ENCODE measurements at places on chromosomes 5 and 9.
A peak's percentile ranks its signal among the peaks of the same experiment; 100 is the strongest.

DNA sequence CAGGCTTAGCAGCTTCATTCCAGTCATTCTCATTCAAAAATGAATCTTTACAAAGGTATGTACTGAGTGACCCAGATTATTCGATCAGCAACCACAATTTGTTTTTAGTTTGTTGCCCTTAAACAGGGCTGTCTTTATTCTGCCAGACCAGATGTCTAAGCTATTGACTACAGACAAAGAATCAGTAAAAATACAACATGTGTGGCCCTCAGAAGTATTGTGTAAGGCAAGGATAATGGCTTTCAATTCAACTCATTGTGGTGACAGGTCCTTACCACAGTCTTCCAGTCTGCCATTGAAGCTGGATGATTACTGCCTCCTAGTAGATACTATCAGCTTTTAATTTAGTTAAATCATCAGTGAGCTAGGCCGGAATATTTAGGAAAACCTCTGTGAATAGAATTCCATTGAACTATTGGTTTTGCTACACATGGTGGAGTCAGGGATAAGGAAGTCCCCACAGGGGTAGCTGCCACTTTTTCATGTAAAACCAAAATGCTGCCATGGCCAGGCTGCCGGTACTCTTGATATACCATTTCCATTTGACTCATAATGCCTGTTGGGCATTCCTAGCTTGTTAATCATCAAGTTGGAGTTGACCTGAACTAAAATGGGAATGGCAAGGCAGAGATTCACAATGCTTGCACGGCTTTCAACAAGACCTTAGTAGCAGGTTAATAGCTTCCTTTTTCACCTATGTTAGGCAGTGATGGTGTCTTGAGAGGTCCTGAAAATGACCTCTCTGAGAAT lies 175.6 kb downstream of the MEF2C start:
- DNase-seq: no peak

GRCh38 chr9:81375187-81376100 lies 313.9 kb downstream of the TLE1 start:
- DNase-seq: no peak

DNA sequence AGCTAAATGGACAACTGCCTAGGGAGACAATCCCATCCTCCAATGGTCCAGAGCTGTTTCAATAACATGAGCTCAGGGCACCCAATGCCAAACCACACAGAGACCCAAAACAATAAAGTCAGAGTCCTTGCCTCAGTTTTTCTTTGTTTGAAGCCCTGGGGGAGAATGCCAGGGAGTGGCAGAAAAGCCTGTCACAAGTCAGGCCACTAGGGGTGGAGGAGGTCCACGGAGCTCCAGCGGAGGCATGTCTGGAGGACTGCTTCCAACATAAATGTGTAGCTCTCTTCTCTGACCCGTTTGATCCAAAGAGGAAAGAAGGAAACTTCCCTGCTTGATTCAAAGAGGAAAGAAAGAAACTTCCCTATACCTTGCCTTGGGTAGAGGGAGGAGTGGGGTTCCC lies 175.3 kb downstream of the HSPA4 start:
- DNase-seq: no peak

DNA sequence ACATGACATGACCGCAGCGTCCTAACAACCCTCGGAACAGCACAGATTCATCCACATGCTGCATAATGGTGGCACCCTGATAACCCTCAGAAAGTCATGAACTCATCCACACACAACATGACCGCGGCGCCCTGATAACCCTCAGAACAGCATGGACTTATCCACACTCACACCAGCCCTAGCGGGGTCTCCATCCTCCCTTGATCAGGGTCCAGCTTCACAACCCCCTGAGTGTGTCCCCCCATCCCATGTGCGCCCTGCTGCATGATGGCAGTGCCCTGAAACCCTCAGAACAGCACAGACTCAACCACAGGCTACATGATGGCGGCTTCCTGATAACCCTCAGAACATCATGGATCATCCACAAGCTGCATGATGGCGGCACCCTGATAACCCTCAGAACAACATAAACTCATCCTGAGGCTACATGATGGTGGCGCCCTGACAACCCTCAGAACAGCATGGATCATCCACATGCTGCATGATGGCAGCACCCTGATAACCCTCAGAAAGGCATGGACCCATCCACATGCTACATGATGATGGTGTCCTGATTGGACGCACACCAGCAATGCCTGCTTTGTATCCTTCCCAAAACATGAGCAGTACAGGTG lies 28.3 kb downstream of the SLC6A3 start:
- DNase-seq: no peak

- peak; percentile 26 for DNase-seq
Observed at GRCh38 chr5:176596689-176597416, 13.1 kb downstream of the GPRIN1 start.

- DNase-seq: no peak
Observed at GRCh38 chr5:103793595-103794182, 231.1 kb upstream of the NUDT12 start.

DNA sequence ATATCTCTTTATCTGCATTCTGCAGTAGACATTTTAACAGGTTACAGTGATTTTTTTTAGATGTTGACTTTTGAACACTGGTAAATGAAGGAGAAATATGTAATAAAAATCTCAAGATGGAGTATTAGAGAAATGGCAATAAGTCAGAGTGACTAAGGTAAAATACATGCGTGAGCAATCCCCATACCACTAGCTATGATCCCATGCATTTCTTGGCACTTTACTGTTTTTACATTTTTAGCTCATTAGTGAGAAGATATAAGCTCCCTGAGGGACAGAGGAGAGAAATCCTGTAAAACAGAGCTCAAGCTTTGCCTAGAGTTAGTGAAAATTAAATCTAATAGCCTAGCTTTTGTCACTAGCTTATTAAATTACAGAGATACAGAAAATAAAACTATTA lies 181.9 kb upstream of the TRPM3 start:
- no peak for DNase-seq

- no peak for DNase-seq
Observed at GRCh38 chr5:159440968-159441367, 110.7 kb upstream of the IL12B start.

DNA sequence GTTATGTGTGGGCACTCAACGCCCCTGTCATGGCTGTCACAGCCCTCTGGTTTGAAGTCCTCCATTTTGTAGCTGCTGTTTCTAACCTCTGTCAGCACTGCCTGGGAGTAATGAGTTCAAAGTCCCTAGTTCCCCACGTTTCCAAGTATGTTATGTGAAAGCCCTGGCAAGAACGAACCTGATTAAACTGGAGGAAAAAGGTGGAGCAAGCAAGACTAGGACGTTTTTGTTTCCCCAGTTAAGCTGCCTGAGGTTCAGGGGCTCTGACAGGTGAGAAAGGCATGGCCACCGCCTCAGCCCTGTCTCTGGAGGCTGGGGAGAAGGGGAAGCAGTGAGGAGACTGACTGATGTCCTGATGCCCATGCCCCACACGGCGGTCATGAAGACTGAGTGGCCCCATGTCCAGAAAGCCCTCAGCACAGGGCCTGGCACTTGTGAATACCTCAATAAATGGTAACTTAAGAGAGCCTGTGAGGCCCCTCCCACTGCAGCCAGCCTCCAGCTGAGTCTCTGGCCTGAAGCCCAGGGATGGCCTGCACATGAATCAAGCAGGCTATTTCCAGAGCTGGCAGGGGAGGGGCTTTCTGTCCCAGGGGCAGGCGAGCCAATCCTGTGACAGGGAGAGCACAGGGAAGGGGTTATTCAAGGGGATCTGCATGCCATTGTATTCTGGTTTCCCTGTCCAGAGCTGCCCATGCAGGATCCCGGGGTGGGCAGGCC lies 61.8 kb downstream of the PFDN1 start:
- DNase-seq: peak; percentile 57

GRCh38 chr9:80163889-80164288 lies 592.1 kb downstream of the TLE4 start:
- DNase-seq: no peak

DNA sequence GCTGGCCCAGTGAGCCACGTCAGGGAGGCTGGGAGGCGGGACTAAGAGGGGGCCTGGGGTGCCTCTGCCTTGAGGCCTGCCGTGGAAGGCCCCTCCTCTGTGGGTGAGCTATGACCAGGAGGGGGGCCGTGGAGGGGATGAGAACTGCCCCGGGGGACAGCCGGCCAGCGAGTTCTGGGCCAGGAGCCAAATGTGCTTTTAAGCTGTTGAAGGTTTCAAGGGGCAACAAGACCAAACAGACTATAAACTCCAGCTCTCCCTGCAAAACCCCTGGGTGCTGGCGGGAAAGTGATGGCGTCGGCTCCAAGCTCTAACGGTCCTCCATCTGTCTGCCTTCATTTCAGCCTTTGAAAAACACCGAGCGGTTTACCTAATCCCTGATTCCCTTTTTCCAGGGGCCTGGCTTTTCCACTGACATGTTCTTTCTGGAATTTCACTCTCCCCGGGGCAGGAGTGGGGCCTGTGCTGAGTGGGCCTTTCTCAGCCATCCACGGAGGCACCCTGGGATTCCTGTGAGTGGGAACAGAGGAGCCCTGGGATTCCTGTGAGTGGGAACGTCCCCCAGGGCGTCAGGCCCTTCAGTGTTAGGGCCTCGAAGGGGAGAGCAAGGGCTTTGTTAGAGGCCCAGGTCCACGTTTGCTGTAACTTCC lies 65.6 kb downstream of the COL5A1 start:
- peak; percentile 67 for DNase-seq

DNA sequence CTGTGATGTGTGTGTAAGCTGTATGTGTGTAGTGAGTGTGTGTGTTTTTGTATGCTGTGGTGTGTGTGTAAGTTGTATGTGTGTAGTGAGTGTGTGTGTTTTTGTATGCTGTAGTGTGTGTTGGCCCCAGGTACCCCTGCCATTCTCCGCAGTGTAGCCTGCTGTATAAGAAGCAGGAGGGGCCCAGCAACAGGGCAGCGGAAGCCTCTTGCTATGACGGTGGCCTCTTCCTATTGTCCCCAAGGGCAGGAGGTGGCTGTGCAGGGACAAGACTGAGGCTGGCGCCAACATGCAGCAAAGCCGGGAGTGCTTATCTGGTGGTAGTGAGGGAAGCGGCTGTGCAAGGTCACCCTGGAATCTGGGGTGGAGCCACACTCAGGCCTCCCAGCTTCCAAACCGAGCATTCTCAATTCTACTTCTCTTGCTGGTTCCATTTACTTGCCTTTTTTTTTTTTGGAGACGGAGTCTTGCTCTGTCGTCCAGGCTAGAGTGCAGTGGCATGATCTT lies 5.1 kb downstream of the SPAAR start:
- no peak for DNase-seq

GRCh38 chr5:142358648-142359047 lies 33.8 kb upstream of the SPRY4 start:
- no peak for DNase-seq

- DNase-seq: no peak
Observed at GRCh38 chr5:149404746-149405549, 25.9 kb upstream of the IL17B start.

GRCh38 chr5:72182686-72183085 lies 75.4 kb downstream of the MAP1B start:
- DNase-seq: no peak

DNA sequence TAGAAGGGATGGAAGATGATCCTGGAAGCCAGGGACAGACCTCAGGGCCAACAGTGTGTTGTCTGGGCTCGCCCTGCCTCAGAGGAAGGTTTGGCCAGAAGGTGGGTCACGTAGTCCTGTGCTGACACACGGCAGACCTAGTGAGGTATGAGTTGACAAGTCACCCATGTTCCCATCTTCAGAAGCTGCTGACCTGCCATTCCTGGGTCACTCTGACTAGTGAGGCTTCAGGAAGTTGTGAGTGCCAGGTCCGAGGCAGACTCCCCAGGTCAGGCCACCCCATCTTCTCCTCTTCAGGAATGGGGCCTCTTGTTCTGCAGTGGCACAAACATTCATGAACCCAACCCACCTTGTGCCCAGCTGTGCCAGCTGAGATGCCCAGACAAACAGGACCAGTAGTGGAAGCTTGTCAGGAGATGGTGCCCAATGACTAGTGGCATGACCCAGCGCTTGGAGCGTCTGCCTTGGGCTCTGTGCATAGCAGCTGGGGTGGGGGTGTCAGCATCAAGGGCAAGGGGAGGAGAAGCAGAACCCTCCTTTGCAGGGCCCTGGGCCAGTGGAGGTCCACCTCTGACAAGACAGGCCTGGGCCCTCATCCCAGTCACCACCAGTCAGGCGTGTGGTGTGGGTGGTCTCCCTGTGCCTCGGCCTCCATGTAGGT lies 16.8 kb upstream of the ANGPTL2 start:
- no peak for DNase-seq

GRCh38 chr9:106127776-106128175 lies 433.4 kb downstream of the TMEM38B start:
- no peak for DNase-seq

GRCh38 chr5:174328631-174329299 lies 283.3 kb downstream of the NSG2 start:
- no peak for DNase-seq

DNA sequence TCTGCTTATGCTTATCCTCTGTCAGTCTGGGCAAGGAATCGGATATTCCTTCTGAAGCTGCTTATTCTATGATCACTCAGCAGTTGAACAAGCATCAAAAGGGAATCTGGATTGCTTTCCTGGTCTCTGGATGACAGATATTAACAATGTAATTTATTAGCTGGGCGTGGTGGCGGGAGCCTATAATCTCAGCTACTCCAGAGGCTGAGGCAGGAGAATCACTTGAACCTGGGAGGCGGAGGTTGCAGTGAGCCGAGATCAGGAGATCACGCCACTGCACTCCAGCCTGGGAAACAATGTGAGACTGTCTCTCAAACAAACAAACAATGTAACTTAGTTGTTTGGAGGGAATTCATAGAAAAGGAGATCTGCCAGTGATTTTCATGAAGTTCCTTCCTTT lies 45.4 kb downstream of the DMRT1 start:
- DNase-seq: no peak

DNA sequence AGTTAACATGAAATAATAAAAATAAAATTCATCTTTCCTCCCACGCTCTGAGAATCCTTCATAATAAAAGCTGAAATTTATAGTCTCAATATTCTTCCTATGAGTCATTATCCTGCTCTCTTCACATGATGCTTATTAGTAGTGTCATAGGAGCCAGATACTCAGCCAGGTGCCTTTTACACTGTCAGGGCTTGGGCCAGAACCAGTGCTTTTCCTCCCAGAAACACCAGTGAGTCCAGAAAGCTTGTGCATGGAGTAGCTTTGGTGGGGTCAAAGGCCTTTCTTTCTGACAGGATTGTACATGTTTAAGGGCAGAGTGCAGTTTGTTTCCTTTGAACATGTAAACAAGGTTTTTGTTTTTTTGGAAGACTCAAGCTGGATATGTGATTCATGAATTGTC lies 6.8 kb downstream of the LSM11 start:
- no peak for DNase-seq

DNA sequence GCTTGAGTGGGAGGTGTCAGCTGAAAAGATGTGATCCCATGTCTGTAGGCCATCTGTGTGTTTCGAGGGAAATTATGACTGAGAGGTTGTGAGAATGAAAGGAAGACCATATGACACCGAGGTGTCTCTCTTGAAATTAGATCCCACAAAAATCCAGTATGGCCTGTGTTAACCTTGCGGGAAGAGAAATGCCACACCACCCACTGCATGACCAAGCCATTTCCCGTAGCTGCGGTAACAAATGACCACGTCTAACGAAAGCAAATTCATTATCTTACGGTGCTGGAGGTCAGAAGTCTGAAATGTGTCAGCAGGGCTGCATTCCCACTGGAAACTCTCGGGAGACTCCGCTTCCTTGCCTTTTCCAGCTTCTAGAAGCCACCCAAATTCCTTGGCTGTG lies 11.6 kb downstream of the C9orf57 start:
- no peak for DNase-seq
